ENCODE measurements at places on chromosomes 11 and 22.

DNA sequence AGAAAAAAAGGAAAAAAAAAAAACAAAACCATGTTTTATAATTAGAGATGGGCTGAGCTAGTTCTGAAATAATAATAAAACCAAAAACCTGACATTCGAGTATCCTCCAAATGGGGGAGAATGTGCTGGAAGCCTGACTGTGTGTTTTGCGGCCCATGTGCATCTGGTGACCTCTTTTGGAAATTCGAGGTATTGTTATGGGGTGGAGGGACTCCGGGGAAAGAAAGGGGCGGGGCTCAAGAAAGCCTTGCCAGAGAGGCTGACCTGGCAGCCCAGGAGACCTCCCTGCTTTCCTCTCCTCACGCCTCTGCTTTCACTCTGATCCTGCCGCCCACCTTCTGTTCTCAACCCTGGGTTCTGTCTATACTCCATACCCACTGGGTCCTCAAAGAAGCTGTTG, 72.9 kb downstream of the CTTN start:
- DNase-seq: peak; percentile 51

DNA sequence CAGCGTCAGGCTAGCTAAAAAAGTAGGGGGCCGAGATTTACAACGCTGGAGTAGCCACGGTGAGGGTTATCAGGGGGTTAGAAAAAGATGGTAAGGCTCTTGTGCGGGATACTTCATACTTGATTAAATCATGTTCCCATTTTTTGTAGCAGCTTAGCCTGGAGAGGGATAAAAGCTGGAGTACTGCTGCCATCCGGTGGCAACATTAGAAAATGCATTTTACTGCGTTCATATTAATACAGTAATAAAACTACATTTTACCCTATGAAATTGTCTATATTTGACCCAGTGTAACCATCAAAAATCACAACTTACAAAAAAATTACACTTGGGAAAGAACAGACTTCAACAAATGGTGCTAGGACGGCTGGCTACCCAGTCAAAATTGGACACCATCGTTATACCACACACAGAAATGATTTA, 17.3 kb downstream of the RPUSD4 start:
- peak; percentile 61 for DNase-seq

DNA sequence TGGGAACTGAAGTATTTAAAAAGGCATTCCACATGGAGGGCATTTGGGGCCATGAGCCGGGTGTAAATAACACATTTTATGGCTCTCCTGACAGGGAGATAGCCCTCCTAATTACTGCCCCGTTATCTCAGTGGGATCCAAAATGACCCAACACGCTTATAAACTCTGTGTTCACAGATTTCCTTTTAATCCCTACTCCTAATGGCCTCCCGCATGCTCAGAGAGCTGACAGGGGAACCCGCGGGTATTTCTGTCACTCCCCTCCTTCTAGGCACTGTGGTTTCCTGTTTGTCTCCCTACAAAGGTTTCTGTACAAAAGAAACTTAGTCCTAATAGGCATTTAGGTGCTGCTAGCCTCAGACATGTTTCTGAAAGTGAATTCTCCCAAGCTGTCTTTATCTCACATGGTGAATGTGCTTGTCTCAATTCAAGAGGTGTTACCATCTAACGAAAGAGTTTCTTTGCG, 202.8 kb upstream of the SEZ6L start:
- DNase-seq: no peak

DNA sequence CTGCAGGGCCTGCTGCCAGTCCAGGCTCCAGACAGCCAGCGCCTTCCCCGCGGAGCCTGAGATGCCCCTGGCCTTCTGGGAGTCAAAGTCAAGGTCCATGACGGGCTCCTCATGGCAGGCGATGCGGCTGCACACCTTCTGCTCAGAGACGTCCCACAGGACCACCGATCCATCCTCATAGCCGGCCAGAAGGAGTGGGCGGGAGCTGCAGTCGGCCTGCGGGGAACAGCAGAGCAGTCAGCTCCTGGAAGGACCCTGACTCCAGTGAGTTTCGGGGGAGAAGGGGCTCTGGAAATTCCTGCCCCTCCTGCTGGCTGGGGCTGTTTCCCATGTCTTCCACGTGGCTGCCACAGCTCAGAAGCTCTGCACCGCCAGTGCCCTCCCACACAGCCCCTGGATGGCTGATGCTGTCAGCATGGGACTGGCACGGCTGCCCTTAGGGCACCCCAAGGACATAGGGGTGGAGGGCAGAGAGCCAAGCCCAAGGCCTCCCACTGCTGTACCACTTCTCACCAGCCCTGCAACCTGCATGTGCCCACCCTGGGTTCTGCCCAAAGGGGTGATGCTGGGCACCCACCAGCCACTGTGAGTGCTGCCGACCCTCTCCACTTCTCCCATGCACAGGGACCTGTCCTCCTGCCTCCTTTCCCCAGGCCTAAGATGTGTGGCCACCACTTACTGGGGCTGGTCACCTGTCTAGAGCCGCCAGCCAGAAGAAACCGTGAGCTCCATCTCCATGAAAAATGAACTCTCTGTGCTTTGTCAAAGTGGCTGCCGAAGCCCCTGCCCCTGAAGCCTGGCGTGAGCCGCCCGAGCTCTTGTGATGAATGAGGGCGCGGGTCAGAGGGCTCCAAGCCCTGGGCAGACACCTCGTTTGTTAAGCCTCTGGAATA, 41.7 kb downstream of the TBX1 start:
- peak; percentile 37 for DNase-seq

- DNase-seq: no peak
Observed at GRCh38 chr11:57543593-57543992, 6.2 kb downstream of the SMTNL1 start.

DNA sequence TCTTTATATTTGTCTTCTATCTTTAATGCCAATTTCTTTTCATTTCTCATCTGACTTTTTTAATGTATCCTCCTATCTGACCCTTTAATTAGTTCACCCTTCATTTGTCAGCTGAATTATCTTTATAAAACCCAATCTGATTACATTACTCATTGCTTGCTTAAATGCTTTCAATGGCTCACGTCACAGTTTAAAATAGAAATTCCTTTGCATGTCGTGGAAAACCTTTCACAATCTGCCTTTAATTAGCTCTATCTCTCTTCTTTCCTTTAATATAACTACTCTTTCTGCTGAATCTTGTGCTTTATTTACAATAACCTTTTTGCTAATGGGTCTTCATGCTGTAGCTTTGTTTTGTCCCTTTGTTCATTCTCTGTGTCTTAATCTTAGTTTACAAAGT, 125.7 kb downstream of the DYNC2H1 start:
- DNase-seq: no peak

All from BE2C (cell line).